ENCODE measurements at places on chromosomes 5 and 9. TPM values are rescaled to one million over a fixed set of nuclear protein-coding genes. Genes with fewer than 3 reads are reported as not detected.

The ARID3C gene
- not detected for total RNA-seq

DNA sequence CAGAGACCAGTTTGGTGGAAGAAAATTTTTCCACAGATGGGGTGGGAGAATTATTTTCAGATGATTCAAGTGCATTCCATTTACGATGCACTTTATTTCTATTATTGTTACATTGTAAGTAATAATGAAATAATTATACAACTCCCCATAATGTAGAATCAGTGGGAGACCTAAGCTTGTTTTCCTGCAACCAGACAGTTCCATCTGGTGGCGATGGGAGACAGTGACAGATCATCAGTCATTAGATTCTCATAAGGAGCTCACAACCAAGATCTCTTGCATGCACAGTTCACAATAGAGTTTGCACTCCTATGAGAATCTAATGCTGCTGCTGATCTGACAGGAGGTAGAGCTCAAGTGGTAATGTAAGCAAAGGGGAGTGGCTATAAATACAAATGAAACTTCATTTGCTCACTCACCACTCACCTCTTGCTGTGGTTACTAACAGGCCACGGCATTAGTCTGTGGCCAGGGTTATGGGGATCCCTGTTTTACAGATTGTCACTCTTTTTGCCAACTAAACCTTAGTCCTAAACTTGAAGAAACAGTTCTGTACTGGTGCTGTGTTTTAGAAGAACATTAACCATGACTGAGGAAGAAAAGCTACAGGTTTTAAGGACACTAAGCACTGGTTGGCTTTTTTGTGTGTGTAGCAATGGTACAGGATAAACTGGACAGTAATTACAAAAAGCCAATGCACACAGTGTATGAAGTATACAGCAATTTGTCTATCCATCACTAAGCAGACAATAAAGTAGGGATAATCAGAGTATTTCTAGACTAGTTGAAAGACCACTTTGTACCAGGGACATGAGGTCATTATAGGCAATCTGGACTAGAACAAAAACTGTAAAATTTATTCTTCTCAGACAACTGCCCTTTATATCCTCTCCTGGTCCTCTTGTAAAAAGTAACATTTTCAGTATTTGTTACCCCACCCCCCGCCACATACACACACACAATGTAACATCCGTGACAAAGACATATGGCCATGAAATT, 9.9 kb downstream of the TMEM232 start:
- peaks cover 21% of the 10 kb centered on the region for H3K4me1 ChIP-seq
- no peak overlapping the region for H3K27ac ChIP-seq
- H3K27me3 ChIP-seq: no peaks in the 10 kb centered on the region
- DNase-seq: no peak
- no peak overlapping the region for H3K4me3 ChIP-seq

The SLC34A3 gene
- not detected for total RNA-seq

DNA sequence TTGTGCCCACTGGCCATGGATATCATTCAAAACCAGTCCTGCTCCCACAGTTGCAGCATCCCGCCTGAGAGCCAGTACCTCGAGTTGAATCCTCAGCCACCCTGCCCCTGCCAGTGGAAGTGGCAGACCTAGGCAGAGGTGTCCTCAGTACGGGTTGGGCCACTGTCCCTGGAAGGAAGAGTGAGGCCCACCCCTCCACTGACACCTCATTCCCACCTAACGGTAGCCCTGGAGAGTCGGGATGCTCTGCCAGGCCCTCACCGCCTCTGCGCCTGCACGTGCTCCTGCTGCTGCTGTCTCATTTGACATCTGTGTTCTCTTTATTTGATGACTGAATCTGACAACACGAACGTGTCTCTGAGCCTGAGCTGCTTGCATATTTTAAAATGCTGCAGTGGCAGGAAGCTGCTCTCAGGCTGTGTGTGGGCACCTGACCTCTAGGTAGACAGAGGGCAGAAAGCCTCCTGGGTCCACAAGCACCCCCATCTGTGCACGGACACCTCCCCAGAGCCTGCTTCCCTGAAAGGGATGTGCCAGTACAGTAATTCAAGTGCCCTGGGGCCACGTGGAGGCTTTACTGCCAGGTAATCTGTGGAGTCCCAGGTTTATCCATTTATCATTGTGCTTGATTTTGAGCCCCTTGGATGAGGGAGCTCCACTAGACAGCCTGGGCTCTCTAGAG, 194.7 kb downstream of the CACNA1B start:
- no peaks in the 10 kb centered on the region for H3K27me3 ChIP-seq
- H3K27ac ChIP-seq: no peak overlapping the region
- no peaks in the 10 kb centered on the region for H3K4me1 ChIP-seq
- no peaks in the 10 kb centered on the region for H3K36me3 ChIP-seq

GRCh38 chr9:113160571-113160970, 9.8 kb downstream of the SLC31A2 start:
- H3K36me3 ChIP-seq: peaks cover 20% of the 10 kb centered on the region
- DNase-seq: no peak
- no peaks in the 10 kb centered on the region for H3K27me3 ChIP-seq
- peaks cover 15% of the 10 kb centered on the region for H3K4me1 ChIP-seq

DNA sequence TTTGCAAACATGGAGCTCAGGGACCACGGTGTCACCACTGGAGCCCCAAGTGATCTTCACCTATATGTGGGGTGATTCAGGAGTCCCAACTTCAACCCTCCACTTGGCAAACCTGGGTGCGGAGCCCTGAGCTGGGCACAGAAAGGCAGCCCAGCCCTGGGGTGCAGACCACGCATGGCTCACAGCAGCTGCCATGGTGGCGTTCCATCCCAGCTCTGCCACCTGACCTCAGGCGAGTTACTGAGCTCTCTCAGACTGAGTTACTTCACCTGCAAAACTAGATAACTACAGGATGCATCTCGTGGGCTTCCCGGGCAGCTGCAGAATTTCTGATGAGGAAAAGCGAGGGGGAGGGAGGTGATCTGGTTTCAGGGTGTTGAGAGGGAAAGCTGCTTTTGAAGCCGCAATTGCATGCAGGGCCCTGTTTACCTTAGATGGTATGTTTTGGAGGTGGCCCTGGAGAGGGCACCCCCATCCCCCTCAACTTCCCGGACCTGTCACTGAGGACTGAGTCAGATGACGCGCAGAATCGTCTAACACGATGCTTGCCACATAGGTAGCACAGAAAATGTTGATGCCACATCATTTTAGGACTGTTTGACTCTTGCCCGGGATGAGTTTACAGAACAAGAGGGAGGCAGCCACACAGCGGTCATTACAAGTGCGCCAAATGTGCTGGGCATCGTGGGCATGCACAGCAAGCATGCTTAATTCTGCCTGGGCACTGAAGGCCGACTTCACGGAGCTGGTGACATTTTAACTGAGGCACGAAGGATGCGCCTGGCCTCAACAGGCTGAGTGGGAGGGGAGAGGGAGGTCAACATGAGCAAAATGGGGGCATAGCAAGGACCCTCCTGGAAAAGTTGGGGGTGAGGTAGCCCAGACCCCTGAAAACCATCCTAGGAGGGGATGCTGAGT, 154.6 kb downstream of the COL23A1 start:
- H3K36me3 ChIP-seq: no peaks in the 10 kb centered on the region
- H3K27me3 ChIP-seq: no peaks in the 10 kb centered on the region
- H3K4me1 ChIP-seq: peaks cover 15% of the 10 kb centered on the region
- H3K27ac ChIP-seq: no peak overlapping the region

GRCh38 chr5:1543398-1544293, 19.9 kb upstream of the LPCAT1 start:
- H3K27me3 ChIP-seq: no peaks in the 10 kb centered on the region
- DNase-seq: no peak
- no peaks in the 10 kb centered on the region for H3K4me1 ChIP-seq
- no peak overlapping the region for H3K27ac ChIP-seq
- no peaks in the 10 kb centered on the region for H3K36me3 ChIP-seq

GRCh38 chr9:86096386-86096785, 3.0 kb downstream of the GOLM1 start:
- no peak overlapping the region for H3K27ac ChIP-seq
- no peaks in the 10 kb centered on the region for H3K36me3 ChIP-seq
- H3K4me3 ChIP-seq: no peak overlapping the region
- H3K27me3 ChIP-seq: no peaks in the 10 kb centered on the region
- H3K4me1 ChIP-seq: peaks cover 20% of the 10 kb centered on the region
- DNase-seq: no peak

DNA sequence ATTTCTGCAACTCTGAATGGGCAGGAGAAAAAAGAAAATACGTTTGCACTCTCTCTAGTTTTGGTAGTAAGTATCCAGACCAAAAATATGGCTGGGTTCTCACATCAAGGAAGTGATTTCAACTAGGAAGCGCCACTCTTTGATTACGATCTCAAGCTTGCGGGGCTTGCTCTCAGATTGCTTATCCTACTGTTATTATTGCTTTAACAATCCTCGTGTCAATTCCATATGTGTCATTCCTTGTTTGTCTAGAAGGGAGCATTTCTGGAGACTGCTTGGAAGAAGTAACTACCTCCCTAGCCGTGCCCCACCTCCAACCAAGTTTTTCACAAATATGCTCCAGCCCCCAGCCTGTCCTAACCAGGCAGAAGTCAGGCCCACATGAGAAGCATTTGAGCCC, 3.5 kb downstream of the PRUNE2 start:
- no peak overlapping the region for H3K4me3 ChIP-seq
- H3K27me3 ChIP-seq: peaks cover 92% of the 10 kb centered on the region
- H3K27ac ChIP-seq: no peak overlapping the region

The NTRK2 gene
- total RNA-seq: 0.04 TPM

DNA sequence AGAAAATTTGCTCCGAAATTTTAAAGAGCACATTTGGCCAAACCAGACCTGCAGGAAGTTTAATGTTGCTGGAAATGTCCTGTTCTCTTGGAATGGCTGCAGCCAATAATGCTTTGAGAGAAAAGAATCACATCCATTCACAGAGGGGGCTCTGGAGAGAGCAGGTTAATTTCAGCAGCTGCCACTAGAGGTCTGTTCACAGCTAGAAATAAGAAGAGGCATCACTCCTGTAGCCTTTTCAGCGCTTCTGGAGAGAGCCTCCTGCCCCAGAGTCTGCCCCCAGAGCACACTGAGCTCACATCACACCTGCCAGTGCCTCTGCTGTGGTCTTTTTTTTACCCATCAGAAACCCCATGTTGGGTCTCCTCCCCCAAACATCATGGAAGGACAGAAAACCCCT, 124.8 kb upstream of the RAD23B start:
- no peaks in the 10 kb centered on the region for H3K4me1 ChIP-seq
- H3K4me3 ChIP-seq: no peak overlapping the region
- peak; percentile 34 for DNase-seq
- no peak overlapping the region for H3K27ac ChIP-seq

DNA sequence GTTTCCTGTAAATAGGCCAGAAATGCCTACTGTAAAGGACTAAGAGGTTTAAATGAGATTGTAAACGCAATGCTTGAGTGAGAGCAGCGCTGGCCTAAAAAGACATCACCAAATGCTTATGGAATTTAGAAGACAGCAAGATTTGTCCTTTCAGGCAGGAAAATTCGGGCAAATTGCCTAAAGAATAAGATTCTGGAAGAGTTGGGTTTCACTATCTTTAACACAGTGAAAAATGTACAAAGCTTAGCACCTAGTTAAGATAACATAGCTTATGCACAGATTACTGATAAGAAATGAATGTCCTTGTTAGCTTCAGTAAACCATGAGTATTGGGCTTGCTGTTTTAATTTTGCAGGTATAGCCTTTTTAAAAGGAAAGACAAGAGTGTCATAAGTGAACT, 4.7 kb downstream of the FKBP15 start:
- no peaks in the 10 kb centered on the region for H3K36me3 ChIP-seq
- H3K4me3 ChIP-seq: no peak overlapping the region
- H3K27me3 ChIP-seq: no peaks in the 10 kb centered on the region
- no peak overlapping the region for H3K27ac ChIP-seq

The SPINK7 gene
- total RNA-seq: not detected

The MXD3 gene
- total RNA-seq: 19.4 TPM

GRCh38 chr5:9617221-9617620, 12.9 kb downstream of the TAS2R1 start:
- H3K27ac ChIP-seq: no peak overlapping the region
- no peaks in the 10 kb centered on the region for H3K36me3 ChIP-seq
- H3K4me3 ChIP-seq: no peak overlapping the region

- peak; percentile 31 for DNase-seq
- H3K27ac ChIP-seq: peak overlapping the region; percentile 74
- H3K4me1 ChIP-seq: peaks cover 35% of the 10 kb centered on the region
- no peaks in the 10 kb centered on the region for H3K27me3 ChIP-seq
Observed at GRCh38 chr5:151156507-151157420, 815 bp downstream of the ANXA6 start.

The PCDHA11 gene
- total RNA-seq: 15.5 TPM

DNA sequence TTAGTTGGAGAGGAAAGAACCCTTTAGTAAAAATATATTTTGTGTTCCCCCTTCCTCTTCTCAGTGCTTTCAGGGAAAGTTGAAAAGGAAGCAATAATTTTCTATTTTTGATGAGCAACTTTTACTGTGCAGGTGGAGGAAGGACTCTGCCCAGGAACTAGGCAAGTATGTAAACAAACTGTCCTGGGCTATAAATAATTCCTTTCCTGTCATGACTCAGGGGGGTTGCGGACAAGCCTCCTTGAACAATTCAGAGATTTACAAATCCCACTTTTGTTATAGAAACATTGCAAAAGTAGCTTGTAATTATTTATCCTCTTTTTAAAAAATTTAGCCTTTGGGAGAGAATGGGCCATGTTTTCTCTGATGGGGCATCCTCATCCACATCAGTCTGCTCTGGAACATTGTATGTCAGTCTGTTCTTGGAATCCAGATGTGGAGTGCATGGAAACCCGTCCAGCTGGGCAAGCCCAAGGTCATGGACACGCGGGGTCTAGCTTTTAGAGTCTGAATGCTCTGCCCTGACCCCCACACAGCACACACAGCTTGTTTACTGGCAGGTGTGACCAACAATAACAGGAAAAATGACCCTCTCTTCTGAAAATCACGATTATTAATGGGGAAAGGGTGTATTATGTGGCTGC, 127.6 kb downstream of the GADD45G start:
- no peaks in the 10 kb centered on the region for H3K36me3 ChIP-seq
- no peak for DNase-seq
- H3K27me3 ChIP-seq: peaks cover 6% of the 10 kb centered on the region

DNA sequence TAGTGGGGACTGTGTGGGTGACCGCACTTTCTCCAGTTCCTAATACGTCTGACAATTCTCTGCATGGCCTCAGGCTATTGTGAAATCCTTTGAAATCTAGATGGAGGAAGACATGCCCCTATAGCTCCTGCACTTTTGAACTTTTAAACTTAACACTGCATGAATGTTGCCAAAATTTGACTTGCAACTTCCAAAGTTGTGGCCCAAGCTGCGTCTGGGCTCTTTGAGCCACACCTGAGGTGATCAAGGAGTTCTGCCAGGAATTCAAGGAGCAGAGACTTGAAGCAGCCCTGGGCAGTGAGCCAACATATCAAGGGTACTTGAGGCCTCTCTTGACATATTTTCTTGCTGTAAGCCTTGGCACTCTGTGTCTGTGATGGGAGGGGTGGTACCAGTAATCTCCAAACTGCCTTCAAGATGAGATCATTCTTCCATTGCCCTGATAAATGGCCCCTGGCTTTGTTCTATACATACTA, 1336.1 kb upstream of the CDH9 start:
- H3K36me3 ChIP-seq: no peaks in the 10 kb centered on the region
- no peaks in the 10 kb centered on the region for H3K4me1 ChIP-seq
- H3K27ac ChIP-seq: no peak overlapping the region
- H3K27me3 ChIP-seq: no peaks in the 10 kb centered on the region
- no peak overlapping the region for H3K4me3 ChIP-seq

The SNCB gene
- total RNA-seq: not detected
